ENCODE measurements at places on chromosomes 2 and 18. TPM values are rescaled to one million over a fixed set of nuclear protein-coding genes. Genes with fewer than 3 reads are reported as not detected.

DNA sequence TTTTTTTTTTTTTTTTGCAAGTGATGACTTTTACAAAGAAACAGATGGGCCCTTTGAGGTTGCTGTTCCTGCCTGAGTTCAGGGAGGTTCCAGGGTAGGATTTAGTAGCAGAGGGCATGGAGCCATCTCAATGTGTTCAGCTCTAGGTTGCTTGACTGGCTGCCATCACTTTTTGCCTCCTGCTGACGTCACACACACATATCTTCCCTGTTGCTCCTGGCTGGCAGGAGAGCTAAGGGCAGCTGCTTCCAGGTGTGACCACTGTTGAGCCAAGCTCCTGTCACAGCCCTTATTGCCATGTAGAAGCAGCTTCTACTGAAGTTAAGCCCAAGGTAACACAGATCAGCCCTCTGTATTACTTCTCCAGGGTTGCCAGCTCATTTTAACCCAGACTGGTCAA, 394.2 kb upstream of the SPRED2 start:
- DNase-seq = no peak

DNA sequence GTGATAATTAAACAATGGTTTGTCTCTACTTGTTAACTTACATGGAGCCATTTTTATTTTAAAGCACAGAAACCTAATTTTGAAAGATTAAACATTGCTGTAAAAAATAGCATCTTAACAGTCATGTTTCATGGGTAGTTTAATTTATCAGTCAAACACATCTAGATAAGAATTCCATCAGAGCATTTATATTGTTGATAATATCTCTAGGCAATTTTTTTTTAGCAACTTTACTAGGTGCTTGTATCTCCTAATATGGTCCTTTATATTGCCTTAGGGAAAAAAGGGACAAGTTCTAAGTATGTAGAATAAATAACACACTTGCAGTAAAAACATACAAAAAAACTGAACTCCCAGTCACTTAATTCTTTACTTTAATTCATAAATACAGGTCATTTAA, 863 bp downstream of the CSRNP3 start:
- DNase-seq = no peak

The C2orf66 gene
- 1.3 TPM for polyA plus RNA-seq

The LPIN1 gene
- polyA plus RNA-seq = 26.2 TPM

DNA sequence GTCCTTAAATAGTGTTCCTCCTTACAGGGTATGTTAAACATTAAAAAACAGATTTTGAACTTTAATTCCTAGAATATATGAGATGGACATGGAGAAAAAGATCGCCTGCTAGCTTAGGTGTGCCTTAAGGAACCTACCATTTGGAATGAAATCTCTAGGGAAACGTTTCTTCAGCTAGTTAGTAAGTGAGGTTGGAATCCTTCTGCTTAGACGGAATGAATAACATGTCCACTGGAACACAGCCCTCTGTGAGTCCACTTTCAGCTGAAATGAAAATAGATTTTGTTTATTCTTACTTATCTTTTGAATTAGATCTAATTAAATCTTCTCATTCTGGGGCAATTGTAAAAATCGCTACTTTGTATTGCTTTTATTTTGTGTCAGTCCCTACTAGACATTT, 28.4 kb downstream of the NAB1 start:
- no peak for DNase-seq

DNA sequence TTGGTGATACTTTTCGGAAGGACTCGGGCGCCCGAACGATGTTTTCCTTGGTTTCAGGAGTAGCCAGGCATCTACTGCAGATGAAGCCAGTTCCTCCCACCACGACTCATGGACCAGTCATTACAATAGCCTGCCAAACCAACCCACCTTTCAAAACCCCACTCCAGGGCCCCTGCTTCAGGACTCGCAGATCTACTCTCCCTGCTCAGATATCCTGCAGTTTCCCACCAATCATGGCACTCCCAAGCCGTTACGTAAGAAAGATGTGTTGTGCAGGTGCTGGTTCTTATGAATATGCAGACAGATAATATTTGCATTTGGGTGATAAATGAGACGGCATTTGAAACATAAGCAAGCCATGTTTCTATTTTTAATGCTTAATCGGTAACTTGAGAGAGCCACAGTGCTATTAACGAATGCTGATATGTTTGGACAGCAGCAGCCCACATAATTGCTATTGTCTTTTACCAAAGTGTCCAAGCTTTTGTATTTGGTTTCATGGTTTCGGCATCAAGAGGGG, 3.5 kb upstream of the CYS1 start:
- DNase-seq = no peak

Data from left renal pelvis (tissue), 4 donors.